Peyer's patch (tissue), 4 donors: ENCODE measurements at places on chromosomes 16 and 17. TPM values are rescaled to one million over a fixed set of nuclear protein-coding genes. Genes with fewer than 3 reads are reported as not detected.

The RAB26 gene
- 33.8 TPM for total RNA-seq

The GUCY2D gene
- not detected for total RNA-seq

GRCh38 chr16:29029168-29029994, 44.5 kb downstream of the LAT start:
- no peak for DNase-seq
- no peaks in the 10 kb centered on the region for H3K27me3 ChIP-seq
- no peaks in the 10 kb centered on the region for H3K4me1 ChIP-seq
- H3K4me3 ChIP-seq: no peak overlapping the region

DNA sequence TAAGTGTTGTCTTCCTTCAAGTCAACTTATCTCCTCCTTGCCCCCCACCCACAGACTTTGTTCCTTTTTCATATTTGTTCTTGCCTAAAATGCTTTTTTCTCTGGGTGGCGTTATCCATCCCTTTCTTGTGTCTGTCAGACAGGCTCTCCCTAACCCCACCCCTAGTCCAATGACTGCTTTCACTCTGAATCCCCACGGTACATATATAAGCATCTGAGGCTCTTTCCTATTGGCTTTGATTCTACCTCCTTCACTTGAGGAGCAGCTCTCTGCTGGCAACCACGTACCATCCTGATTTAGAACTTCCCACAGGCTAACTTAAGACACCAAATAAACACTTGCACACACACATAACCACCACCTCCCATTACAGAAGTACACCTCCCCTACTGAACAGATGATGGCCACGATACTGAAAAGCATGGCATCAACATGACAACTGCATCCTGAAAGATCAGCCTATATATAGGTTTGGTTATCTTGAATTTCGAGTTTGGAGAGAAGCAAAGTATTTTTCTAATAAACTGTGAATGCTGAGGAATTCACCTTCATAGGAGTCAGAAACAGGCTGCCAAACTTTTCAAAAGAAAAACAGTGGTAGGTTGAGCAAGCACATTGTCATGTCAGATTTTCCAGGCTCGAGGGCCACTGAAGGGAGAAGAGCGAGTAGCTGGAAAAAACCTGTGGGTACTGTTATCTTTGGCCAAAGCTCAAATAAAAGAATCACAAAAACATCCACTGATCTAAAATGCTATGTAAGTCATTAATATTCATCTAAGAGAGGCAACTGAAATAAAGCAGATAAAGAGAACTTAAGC, 24.3 kb downstream of the STAT3 start:
- H3K27me3 ChIP-seq: no peaks in the 10 kb centered on the region
- no peaks in the 10 kb centered on the region for H3K36me3 ChIP-seq
- H3K4me1 ChIP-seq: peaks cover 73% of the 10 kb centered on the region
- H3K4me3 ChIP-seq: no peak overlapping the region
- no peak overlapping the region for H3K27ac ChIP-seq
- DNase-seq: no peak

DNA sequence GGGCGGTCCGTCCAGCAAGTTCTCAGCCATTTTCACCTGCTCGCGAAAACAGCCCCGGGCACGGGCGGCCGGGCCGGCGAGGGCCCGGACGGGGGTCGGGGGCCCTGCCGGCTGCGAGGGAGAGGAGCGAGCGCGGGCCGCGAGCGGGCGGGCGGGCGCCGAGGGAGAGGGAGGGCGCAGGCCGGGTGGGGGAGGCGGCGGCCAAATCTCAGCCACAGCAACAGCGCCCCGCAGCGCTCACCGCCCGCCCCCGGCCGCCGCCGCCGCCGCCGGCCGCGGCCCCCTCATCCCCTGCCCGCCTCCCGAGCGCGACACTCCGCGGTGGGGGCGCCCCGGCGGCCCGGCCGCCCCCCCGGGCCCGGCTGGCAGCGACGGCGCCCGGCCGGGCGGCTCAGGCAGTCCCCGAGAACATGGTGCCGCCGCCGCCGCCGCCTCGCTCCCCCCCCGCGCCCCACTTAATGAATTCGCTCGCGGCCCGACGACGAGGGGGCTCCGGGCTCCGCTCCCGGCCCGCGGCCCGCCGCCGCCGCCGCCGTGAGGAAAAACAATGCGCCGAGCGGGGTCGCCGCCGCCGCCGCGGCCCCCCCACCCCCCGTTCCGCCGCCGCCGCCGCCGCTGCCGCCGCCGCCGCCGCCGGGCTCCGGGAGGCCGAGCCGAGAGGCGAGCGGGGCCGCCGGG, 487 bp downstream of the CREBBP start:
- H3K27me3 ChIP-seq: no peaks in the 10 kb centered on the region
- H3K4me3 ChIP-seq: peak overlapping the region; percentile 87
- H3K4me1 ChIP-seq: peaks cover 7% of the 10 kb centered on the region
- peak overlapping the region; percentile 84 for H3K27ac ChIP-seq

DNA sequence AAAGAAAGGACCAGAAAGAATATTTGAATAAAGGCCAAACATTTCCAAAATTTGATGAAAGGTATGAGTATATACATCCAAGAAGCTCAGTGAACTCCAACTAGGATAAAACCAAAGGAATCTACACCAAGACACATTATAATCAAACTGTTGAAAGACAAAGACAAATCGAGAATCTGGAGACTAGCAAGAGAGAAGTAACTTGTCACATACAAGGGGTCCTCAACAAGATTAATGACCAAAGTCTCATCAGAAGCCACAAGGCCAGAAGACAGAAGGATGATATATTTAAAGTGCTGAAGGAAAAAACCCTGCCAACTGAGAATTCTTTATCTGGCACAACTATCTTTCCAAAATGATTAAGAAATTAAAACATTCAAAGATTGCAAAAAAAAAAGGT, 9.3 kb upstream of the IL21R start:
- H3K4me1 ChIP-seq: no peaks in the 10 kb centered on the region
- H3K27ac ChIP-seq: no peak overlapping the region
- H3K36me3 ChIP-seq: no peaks in the 10 kb centered on the region
- no peak for DNase-seq

- no peaks in the 10 kb centered on the region for H3K27me3 ChIP-seq
- H3K36me3 ChIP-seq: no peaks in the 10 kb centered on the region
- H3K4me3 ChIP-seq: no peak overlapping the region
Observed at GRCh38 chr17:59160157-59161025, 4.8 kb downstream of the PRR11 start.

DNA sequence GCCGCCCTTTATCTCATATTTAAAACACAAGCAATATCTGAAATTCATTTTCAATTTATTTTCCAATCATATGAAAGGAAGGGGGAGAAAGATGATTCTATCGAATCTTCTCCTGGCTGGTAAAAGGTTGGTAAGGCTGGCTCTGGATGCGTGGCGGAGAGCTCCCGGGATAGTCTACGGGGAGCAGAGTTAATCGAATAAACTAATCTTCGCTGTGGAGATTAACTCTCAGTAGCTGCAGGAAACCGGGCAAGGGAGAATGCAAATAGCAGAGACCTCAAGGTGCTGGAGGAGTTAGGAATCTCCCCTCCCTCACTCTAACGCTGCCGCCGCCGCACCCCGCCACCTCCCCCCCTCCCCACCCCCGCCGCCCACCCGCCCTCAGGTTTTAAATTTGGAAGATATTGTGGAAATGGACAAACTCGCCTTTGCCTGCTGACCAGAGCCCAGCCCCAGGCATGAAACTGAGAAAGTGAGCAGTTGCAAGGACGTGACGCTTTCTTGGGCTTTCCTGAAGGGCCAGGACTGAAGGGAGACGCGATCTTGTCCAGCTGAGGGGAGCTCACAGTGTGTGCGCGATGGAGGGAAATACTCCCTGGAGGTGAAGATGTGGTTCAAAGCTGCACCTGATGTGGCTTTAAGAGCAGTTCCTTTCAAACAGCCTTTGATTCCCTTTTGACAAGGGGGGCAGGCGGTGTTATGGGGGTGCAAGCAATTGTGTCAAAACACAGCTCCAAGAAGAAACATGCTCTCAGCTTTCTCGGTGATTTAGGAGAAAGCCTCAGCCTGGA, 308.2 kb upstream of the IRX3 start:
- no peaks in the 10 kb centered on the region for H3K27me3 ChIP-seq
- no peak overlapping the region for H3K4me3 ChIP-seq
- H3K27ac ChIP-seq: no peak overlapping the region
- no peak for DNase-seq
- H3K4me1 ChIP-seq: no peaks in the 10 kb centered on the region
